ENCODE measurements at places on chromosomes 5 and 9.
A peak's percentile ranks its signal among the peaks of the same experiment; 100 is the strongest.

DNA sequence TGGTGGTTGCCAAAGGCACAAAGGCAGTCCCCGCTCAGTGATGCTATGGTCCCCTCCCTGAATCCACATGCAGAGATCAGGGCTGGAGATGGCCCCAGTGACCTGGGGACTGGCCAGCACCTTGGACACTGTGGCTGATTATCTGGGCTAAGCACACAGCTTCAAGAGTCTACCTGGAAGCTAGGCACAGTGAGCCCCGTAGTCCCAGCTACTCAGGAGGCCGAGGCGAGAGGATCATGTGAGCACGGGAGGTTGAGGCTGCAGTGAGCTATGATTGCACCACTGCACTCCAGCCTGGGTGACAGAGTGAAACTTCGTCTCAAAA, 8.3 kb upstream of the SCGB3A1 start:
- no peak for DNase-seq

- no peak for DNase-seq
These were observed 18.4 kb upstream of the CNTLN start for GRCh38 chr9:17116400-17116837.

GRCh38 chr9:79638806-79639205, 67.0 kb downstream of the TLE4 start:
- DNase-seq = no peak

DNA sequence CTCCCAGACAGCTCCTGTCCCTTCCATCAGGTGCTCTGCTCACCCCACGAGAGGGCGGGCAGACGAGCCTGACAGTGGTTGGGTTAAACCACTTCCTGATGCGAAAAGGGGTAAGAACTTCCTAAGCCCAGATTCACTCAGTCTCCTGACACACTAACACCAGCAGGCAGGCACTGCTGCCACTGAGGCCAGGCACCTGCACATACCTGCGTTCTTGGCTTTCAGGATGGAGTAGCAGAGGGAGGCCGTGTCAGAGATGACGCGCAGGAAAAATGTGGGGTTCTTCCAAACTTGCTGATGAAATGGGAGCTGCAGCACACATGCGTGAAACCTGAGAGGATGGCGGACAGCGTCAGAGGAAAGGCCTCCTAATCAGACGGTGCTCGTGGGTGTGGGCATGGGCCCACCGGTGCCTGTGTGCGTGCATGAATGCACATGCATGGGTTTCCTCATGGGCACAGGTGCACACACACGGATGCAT, 29.9 kb downstream of the SLC6A18 start:
- peak; percentile 12 for DNase-seq

DNA sequence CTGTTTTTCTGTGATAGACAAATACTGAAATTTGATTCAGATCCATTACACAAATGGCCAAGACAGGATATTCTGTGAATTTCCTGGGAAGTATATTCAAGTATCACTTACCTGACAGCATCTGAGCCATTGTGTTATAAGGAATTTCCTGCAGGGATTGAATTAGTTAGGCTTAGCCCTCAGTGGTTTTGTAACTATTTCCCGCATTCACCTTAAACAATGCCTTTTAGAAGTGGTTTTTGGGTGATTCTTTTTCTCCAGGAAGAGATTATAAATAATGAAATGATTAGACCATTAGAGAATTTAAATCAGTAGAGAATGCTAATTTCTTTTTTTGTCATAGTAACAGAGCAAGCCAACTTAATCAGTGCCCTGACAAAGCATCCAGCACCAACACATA, 30.6 kb downstream of the ITGA1 start:
- no peak for DNase-seq

DNA sequence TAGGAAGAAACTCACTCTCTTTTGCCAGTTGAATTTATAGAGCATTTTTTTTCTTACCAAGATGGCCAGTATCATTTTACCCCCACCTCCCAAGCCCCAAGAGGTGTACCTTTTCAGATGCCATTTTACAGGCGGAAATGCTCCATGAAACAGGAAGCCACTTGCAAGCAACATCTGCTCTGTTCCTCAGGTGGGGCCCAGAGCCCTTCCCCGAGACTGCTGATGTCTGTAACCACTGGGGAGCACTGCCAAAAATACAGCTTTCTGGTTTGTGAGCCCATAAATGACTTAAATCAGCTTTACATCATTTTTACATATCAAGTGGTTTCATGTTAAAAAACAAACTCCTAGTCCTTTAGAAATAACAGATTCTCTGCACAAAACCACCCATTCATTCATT, 42.9 kb upstream of the GARNL3 start:
- no peak for DNase-seq

DNA sequence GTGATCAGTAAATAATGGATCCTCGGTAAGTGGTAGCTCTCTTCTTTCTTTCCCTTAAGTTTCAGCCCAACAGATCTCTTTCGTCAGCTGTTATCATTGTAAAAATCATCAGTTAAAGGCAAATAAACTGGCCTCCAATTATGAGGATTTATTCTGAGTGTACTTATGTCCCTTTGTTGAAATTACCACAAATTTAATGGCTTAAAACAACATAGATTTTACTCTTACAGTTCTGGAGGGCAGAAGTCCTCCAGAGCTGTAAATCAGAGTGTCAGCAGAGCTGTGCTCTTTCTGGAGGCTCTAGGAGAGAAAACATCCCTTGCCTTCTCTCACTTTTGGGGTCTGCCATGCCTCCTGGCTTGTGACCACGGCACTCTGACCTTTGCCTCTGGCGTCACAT, 104.6 kb downstream of the INSYN2B start:
- no peak for DNase-seq

DNA sequence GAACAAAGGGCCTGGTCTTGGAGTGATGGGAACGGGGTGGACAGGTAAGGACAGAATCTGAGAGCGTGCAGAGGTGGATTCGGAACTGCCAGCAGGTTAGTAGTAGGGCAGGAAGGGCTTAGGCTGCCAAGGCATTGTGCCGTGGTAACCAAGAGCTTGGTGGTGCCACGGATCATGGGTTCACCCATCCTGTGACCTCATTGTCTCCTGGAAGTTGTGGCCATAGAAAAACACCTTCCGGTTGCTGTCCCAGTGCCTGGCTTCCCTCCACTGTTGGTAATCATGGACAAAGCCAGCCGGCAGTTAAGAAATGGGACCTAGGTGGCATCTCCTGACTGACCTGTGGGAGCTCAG, 42.5 kb upstream of the CFAP157 start:
- no peak for DNase-seq

DNA sequence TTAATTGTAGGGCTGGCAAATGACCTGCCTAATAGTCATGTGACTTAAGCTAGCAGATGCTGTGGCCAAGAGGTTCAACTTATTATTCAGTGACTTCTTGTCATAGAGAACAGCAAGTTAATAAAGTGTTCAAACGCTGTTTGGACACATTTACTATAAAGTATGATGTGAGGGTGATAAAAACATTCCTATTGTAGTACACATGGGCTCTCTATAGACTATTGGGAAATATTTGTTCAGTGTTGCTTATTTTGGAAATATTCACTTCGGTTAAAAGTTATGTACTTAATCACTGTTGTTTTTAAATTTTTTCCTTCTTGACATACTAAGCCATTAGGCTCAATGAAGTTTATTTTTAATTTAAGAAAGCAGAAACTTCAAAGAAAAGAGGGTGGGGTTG, 345.0 kb downstream of the NNT start:
- no peak for DNase-seq

DNA sequence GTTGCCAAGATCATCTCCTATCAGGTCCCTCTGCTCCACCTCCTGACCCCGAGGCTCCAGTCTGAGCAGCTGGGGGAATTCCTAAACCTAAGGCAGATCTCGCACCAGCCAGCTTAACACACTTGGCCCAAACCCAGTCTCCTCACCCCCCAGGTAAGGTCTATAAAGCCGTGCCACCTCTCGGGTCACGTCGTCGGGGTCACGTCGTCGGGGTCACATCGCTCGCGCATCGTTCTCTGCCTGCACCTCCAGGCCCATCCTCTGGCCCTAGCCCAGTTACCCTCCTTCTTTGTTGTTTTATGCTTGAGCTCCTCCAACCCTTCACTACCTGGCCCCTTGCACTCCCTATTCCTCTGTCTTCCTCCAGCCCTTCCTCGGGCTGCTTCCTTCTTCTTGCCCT, 77.2 kb downstream of the CTSL start:
- DNase-seq = no peak

GRCh38 chr9:33404788-33405362, 2.5 kb upstream of the AQP7 start:
- DNase-seq = no peak

- no peak for DNase-seq
These were observed 114.8 kb downstream of the ROR2 start for GRCh38 chr9:91835216-91835615.

DNA sequence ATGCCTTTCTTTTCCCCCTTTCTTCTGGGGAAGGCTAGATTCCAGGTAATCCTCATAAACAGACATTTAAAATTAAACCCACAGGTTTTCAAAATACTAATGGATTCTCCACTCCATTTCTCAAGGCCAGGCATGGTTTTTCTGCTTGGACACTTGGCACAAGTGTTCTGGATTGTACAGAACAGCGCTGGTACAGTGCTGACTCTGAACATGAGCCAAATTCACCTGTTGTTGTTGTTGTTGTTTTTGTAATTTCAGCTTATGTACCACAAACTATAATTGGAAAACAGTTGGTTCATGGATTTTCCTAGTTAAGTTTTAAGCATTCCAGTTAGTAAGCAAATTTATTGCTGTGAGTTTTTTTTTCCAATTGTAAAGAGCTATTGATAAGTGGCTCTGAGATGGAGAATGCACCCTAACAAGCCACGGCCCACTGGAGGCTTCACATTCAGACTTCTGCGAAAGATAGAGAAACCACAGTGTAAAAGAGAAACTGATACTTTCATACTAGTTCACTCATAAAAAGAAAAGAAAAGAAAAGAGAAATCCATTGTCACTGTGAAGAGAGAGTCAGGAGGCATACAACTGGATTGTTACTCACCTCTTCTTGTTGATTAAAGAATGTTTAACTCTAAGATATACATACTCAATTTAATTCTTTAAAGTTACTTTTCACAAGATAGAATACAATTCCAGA, 16.2 kb upstream of the ITGA1 start:
- no peak for DNase-seq

DNA sequence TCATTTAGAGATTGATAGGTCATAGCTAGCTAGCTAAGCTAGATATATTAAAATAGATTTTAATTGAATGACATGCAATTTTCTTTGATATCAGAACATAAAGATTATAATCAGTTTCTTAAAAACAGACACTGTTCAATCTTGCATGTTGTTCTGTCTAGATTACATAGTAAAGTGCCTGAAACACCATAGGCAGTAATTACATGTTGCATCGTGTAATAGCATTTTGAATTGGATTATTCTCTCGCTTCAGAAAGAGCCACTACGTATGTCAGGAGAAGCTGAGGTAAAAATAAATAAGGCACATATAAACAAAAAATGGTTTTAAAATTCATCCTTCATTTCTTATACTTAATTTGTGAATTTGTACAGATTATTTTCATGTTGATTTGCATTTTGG, 148.0 kb upstream of the CDH12 start:
- no peak for DNase-seq

DNA sequence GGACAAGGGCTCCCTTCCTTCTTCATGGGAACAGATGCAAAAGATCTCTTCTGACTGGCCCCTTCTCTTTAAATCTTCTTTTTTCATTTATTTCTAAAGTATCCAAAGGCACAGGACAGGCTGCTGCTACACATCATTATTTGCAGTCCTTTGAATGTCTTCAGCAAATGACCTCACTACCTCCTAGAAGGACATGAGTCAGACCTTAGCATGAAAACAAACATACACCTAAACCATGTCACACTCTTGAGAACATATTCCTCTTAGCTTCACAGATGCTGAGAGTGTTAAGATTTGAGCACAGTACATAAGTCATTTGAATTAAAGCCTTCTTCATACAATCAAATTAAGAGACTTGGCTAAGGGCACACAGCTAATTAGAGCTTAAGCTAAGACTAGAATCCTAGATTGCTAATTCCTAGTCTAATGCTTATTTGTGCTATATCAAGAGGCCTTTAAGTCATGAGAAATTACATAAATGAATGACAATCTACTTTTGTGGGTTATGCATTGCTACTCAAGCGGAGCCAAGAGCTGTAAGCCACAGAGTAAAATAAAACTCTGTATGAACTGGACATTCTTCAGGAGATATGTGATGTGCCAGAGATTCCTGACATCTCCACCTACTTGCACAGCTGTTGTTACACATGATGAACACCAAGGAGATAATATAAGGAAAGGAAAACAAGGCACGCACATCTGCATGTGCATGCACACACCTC, 109.1 kb upstream of the PTGER4 start:
- no peak for DNase-seq

GRCh38 chr9:99356512-99356971, 134.5 kb downstream of the SEC61B start:
- DNase-seq = no peak

GRCh38 chr9:79210541-79211243, 361.1 kb upstream of the TLE4 start:
- DNase-seq = no peak

GRCh38 chr5:173271419-173271818, 36.4 kb upstream of the NKX2-5 start:
- DNase-seq = no peak

- DNase-seq = no peak
These were observed 38.1 kb downstream of the SEMA6A start for GRCh38 chr5:116536316-116537083.

DNA sequence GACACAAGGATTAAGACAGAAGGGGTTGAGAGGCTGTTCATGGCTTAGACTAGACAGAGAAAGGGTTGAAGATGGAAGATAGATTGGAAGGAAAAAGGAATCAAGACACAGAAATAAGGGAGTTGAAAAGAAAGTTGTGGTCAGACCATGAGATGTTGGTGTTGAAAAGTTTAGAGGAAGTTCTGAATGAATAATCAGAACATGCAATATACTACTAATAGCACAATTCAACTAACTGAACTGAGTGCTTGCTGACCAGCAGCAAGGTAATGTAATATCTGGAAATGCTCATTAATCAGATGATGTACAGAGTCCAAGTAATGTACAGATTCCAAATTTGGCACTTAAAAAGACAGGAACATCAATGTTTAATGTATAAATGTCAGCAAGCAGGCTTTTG, 10.6 kb upstream of the NNT start:
- DNase-seq = no peak

GRCh38 chr5:96279801-96280542, 153.1 kb downstream of the PCSK1 start:
- no peak for DNase-seq

All from stimulated activated CD4-positive, alpha-beta T cell treated with anti-CD3 and anti-CD28 coated beads, Interleukin-1b, Interleukin-23, amount 100 ng/mL, for 4 hours (primary cell).